ENCODE measurements at places on chromosomes 3 and 15. TPM values are rescaled to one million over a fixed set of nuclear protein-coding genes. Genes with fewer than 3 reads are reported as not detected.
A peak's percentile ranks its signal among the peaks of the same experiment; 100 is the strongest.

DNA sequence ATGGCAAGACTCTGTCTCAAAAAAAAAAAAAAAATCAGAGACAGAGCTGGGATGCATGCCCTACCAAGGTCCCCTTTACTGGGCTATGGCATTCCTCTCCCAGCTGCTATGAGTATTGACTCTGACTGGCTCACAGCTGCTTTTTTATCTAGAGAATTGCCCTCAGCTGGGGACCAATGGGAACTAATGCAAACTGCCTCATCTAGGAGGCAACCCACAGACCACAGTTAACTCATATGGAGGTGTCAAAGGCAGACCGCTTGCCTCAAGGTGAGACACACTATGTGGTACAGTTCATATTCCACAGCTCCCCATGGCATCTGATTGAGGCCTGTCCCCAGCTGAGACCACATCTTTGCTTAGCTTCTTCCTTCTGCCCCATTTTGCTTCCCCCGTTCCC lies 183.5 kb upstream of the EOMES start:
- no peak for DNase-seq

- no peak for DNase-seq
Observed at GRCh38 chr15:40955930-40956540, 2.8 kb downstream of the CHAC1 start.

- DNase-seq, result no peak
Observed at GRCh38 chr3:103684904-103685303, 1250.1 kb downstream of the ZPLD1 start.

DNA sequence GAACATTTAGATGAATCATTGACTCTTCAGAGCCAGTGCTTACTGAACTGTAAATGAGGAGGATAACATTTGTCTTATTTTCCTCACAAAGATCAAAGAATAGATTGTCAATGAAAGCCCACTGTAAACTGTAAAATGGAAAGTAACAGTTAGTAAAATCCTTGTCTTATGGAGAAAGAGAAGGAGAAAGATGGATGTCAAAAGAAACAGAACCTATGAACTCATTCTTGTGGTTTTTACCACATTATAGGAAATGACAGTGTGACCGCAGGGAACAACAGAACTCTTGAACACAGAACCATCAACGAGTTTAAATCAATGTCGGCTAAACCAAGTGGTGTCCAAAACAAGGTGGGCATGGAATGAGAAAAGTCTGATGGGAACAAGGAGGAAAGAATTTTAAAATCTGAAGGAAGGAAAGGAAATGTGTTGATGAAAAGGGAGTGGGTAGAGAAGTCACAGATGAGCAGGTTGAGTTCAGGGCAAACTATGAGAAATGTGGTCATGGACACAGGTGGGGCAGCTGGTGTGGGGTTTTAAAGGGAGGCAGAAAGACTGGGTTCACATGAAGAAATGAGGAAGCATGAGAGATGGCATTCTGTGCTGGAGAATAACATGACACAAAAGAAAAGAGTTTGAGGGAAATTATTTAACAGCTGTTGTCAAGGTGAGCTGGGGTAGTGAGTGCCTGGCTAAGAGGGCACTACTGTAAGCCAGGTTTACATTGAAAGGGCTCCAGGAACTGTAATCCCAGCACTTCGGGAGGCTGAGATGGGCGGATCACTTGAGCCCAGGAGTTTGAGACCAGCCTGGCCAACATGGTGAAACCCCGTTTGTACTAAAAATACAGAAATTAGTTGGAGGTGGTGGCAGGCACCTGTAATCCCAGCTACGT lies 42.4 kb upstream of the ETV5 start:
- no peak for DNase-seq

GRCh38 chr15:80530737-80531365 lies 126.7 kb downstream of the ARNT2 start:
- no peak for DNase-seq

GRCh38 chr15:76398317-76399104 lies 61.9 kb downstream of the ISL2 start:
- peak; percentile 26 for DNase-seq

The FOXL2NB gene
- polyA plus RNA-seq, result 0.07 TPM

The SCG3 gene
- polyA plus RNA-seq, result 0.12 TPM

The IGF2BP2 gene
- polyA plus RNA-seq, result 129 TPM

The LMCD1 gene
- polyA plus RNA-seq, result 26.4 TPM

The GREM1 gene
- 0.52 TPM for polyA plus RNA-seq

The GOLGA8A gene
- polyA plus RNA-seq, result 157 TPM

Measured in left kidney (tissue), 8 donors.